Fibroblast of lung (primary cell): ENCODE measurements at places on chromosomes 13 and 19.
A peak's percentile ranks its signal among the peaks of the same experiment; 100 is the strongest.

DNA sequence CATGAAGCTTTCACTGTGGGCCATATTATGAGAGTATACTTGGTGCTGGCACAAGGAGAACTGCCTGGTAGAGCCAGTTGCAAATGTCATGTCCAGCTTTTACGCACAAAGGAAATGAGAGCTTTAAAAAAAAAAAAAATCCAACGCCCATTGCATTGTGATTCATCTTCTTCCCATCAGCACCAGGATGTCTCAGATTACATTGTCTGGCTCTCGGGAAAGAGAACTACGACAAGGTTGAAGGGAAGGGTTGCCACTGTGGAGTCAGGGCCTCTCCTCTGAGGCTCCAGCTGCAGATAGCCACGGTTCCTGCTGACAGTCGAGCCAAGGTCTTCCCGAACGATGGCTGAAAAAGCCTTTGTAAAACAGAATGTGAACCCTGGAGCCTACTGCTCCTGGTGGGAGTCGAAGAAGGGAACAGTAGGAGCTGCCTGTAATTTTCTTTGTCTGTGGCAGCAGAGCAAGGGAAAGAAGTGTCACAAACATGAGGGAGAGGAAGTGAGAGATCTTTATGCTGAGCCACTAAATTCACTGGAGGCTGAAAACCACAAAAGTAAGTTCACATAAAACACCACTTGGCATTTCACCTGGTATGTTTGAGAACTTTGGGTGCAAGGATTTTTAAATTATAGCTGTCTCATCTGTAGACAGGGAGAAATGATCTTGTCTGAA is 704.7 kb downstream of the DIAPH3 start:
- peak; percentile 88 for DNase-seq

DNA sequence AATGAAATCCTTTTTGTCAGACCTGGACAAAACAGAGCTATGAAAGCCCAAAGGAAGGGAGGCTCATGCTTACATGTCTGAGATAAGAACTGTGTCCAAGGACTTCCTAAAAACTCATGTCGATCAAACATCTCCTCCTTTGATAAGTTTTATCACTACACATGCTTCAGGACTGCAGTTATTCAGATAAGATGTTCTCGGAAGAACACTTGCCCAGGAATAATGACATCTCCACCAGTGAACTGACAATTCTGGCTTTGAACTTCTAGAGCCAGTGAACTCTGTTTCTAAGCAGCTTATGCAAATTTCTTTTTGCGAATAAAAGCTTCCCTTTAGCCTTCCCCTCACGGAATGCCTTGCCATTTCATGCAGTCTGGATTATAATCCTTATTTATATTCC is 561.6 kb downstream of the TBC1D4 start:
- no peak for DNase-seq

GRCh38 chr13:45594764-45595163 is 20.8 kb downstream of the ERICH6B start:
- DNase-seq, result no peak

- no peak for DNase-seq
Observed at GRCh38 chr19:7386769-7387168, 38.0 kb downstream of the ARHGEF18 start.

GRCh38 chr13:94761407-94761806 is 49.1 kb upstream of the SOX21 start:
- DNase-seq, result no peak

DNA sequence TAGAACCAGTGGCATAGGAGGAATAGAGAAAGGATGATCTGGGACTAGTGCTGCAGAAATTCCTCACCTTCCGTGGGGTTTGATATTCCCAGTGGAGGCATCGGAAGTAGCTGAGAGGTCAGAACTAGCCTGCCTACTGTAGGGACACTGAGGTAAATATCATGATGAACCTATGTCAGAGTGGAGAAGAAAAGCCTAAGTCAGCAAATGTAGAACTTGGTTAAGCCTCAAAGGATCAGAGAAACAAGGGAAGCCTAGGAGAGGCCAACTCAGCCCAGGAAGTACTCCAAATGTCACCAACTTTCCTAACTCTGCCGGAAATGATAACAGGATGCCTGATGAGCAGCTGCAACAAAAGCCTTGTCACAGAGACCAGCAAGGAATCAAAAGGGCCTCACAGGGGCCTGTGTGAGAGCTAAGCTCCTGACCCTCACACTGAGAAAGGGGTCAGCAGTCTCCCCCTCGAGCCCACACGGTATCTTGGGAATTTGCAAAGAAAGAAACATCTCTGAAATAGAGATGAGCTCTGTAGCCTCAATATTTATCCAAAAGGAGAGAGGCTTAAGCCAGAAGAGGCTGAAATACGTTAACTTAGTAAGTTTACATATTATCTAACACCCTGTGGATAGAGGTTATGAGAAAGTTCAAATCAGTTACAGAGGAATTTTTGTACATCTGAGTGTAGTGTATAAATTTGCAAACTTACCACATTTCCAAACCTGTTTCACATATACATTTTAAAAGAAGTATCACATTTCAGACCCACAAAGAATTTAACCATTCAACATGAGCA is 1064.3 kb downstream of the DIAPH3 start:
- DNase-seq, result peak; percentile 42

GRCh38 chr19:48619692-48620585 is 633 bp downstream of the SPHK2 start:
- DNase-seq, result peak; percentile 48

- DNase-seq, result no peak
Observed at GRCh38 chr19:46954502-46954992, 65.1 kb upstream of the NPAS1 start.

- DNase-seq, result peak; percentile 69
Observed at GRCh38 chr19:2424686-2425621, 2.4 kb downstream of the TIMM13 start.

DNA sequence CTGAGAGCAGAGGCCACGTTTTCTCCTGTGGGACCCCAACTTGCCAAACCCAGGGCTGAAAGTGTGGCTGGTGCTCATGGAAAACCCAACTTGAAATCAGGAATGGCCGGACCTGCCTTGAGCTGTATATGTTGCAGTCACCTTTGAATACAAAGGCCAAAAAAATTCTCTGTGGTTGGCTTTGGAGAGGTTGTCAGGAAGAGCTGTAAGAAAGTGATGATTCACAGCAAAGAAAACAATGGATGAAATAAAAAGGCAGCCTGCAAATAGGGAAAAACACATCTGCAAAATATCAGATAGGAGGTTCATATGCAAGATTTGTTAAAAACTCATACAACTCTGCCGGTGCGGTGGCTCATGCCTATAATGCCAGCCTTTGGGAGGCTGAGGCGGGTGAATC is 715.8 kb downstream of the UQCRFS1 start:
- DNase-seq, result peak; percentile 89

- peak; percentile 22 for DNase-seq
Observed at GRCh38 chr13:72246396-72246795, 379.4 kb upstream of the DACH1 start.

DNA sequence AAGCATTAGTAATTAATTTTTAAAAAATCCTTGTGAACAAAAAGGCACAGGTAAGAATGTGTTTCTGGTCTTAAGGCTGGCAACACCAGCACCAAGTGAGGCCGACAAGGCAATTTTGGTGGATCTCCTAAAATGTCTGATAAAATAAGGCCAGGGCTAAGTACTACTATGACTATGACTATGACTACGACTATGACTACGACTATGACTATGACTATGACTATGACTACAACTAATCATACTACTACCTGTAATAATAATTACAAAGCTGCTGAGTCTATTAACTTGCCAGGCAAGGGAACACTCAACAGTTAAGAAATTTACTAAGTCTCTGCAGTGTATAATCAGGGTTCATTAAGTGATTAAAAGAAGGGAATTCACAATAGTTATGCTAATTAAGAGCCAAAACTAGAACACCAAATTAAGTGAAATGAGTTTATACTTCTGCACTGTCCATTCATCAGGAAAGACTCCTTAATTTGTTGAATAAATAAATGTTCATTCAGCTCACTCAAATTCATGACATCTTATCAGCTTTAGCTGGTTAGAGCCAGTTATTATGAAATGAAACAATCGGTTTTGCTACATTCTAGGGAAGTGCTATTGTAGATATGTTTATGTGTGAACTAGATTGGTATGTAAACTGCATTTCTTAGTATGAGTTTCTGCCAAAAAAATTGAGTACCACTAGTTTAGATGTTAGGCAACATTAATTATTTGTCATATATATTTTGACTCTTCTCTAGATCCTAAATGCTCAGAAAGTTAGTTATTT is 1626.2 kb upstream of the PCDH20 start:
- DNase-seq, result peak; percentile 14

DNA sequence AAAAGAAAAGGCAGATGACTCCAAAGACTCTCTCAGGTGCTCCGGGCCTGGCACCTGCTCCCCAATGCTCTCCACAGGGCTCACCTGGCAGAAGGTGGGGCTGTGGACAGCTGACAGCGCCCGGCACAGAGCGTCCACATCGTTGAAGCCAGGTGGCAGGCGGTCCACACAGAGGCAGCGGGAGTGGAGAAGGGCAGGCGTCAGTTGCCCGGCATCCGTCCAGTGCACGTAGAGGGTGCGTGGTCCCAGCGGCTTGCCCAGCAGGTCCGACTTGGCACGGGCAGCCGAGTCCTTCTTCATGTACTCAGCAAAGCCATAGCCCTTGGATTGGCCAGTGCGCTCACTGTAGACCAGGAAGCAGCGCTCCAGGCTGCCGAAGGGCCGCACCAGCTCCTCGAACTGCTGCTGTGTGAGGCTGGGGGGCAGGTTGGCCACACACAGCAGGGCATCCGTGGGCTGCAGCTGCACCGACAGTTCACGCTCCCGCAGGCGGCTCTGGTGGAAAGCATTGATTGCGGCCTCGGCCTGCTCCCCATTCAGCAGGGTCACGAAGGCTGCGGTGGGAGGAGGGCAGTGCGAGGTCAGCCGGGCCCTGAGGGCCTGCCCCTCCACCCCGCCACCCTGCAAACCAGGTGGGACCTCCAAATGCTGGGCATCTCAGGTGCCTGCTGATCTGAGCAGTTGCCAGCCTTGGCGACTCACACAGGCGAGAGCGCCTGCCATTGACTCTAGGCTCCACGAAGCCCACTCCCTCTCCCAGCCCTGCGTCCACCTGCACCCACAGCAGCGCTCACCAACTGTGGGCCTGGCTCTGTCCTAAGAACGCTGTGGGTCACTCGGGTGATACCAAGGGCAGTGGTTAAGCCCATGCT is 4.5 kb downstream of the RAVER1 start:
- no peak for DNase-seq

GRCh38 chr19:28949535-28949934 is 263.4 kb downstream of the UQCRFS1 start:
- no peak for DNase-seq

DNA sequence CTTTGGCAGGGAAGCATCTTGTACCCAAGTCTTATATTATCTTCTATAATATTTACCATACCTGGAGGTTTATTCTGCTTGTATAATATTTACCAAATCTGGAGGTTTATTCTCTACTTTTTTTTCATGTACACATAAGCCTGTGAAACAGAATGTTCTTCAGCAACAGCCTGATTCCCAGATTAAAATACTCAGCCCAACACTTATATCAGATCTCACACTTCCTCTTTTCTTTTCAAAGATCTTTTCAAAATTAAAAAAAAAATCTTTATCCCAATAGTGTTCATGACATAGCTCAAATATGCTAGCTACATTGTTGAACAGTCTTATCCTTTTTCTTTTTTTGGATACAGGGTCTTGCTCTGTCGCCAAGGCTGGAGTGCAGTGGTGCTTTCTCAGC is 300.7 kb downstream of the LMO7 start:
- DNase-seq, result no peak

- DNase-seq, result no peak
Observed at GRCh38 chr13:103931885-103932284, 865.7 kb upstream of the SLC10A2 start.

- peak; percentile 81 for DNase-seq
Observed at GRCh38 chr19:53132141-53132991, at the start of gene ZNF415. ZNF415 (minus strand) TSS chr19:53132910; CDS start chr19:53122676, 10,234 bp downstream.
